ENCODE measurements at places on chromosomes 6 and 20.

GRCh38 chr20:63082308-63082938 is 75.7 kb upstream of the BHLHE23 start:
- DNase-seq = peak; percentile 15

GRCh38 chr20:1473246-1474220 is 6.9 kb upstream of the NSFL1C start:
- no peak for DNase-seq

GRCh38 chr20:62694868-62695267 is 13.8 kb upstream of the NTSR1 start:
- DNase-seq = no peak

DNA sequence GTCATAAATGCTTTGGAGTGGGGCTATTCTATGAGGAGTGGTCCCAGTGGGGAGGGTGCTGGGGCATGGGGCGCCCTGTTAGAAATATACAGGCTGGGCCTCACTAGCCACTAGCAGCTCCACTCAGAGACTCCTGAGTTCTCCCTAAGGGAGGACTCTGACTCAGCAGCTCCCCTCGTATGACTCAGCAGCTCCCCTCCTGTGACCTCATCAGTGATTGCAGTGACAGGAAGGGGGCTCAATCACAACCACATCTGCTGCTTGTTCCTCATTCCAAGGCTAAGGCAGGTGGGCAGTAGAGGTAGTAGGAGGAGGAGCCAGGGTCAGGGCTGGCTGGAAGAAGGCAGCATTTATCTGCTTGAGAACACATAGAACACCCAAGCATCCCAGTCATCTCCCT is 73.7 kb downstream of the PRND start:
- DNase-seq = peak; percentile 61

GRCh38 chr20:63014710-63015109 is 7.9 kb upstream of the BHLHE23 start:
- no peak for DNase-seq

DNA sequence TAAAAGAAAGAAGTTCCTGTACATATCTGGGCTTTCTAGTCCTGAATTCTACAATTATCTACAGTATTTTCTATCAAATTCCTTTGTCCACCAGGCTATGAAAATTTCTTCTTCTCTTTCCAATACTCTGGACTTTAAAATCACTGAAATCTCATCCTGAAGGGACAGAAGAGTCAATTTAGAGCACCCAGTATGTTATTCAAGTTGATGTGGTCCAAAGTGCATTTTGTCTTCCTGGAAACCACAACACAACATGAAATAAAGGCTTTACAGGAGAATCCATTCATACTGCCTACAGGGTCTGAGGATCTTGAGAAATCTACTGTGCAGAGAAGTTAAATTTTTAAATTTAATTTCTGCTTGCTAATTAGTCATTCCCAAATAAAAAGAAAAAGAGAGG is 94.9 kb upstream of the ADGRF1 start:
- DNase-seq = no peak

DNA sequence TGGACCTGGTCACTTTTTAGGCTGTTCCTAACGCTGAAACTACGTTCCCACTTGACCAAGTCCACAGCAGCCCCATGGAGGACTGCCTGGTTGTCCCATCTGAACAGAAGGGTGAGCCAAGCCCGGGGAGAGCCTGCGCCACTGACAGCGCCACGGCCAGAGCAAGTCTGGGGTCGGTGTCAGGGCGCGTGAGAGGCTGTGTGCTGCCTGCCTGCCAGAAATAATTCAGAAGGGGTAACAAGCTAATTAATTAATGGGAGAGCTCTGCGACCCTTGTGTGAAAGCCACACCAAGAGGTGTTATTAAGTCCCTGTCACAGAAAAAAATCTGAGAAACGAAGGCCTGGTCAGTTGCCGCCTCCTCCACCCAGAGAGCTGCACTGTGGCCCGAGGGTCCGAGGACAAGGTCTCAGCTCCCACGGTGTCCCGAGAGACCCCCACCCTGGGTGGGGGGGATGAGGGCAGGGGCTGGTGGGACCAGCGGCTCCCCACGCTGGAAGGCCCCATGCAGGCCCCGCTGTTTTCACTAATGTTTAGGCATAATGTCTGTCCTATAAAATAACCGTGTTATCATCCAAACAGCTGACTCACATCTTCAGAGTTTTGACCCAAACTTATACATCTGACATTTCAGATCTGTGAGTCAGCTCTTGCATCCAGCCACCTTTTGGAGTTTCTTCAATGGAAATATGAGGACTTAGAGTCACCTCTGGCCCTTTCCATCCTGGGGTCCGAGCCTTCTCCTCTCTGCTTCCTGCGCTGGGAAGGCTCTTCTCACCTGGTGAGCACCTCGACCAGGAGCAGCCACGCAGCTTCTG is 58.5 kb downstream of the DLL1 start:
- no peak for DNase-seq

- no peak for DNase-seq
Observed at GRCh38 chr20:51871943-51872342, 69.6 kb upstream of the SALL4 start.

GRCh38 chr20:37228082-37228481 is 33.5 kb downstream of the GHRH start:
- DNase-seq = no peak

- no peak for DNase-seq
Observed at GRCh38 chr20:16043931-16044330, 529.3 kb downstream of the KIF16B start.

- DNase-seq = peak; percentile 35
Observed at GRCh38 chr20:64101731-64102621, 5.4 kb downstream of the NPBWR2 start.
